Hematopoietic multipotent progenitor cell treated with erythropoietin and hydrocortisone succinate and interleukin-3 and kit ligand, for 17 days (in vitro differentiated cells): ENCODE measurements at places on chromosomes 2 and 18.

- no peak for DNase-seq
Observed at GRCh38 chr2:191013682-191013931, 364 bp downstream of the STAT1 start.

GRCh38 chr2:142316049-142316448 is 185.2 kb upstream of the LRP1B start:
- no peak for DNase-seq

- no peak for DNase-seq
Observed at GRCh38 chr2:197183355-197183754, 127.2 kb downstream of the ANKRD44 start.

DNA sequence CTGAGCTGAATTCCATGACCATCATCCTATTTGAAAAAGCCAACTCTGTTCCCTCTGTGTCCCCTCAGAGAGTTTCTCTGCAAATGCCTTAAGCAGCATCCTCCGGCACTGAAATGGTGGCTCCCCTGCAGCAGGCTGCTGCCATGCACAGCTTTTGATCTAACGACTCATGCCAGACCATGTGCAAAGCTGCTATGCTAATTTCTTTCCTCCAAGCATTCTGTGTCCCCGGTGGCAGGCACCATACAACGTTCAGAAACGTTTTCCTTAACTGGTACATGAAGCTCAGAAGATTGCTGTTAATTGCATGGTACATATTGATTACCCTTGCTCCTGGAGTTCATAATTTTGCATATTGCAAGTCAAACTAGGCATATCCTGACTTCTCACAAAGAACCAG is 336.8 kb downstream of the RBM43 start:
- no peak for DNase-seq

- DNase-seq: no peak
Observed at GRCh38 chr2:65913813-65914212, 481.4 kb upstream of the SPRED2 start.

- no peak for DNase-seq
Observed at GRCh38 chr2:159042115-159042850, 73.8 kb downstream of the TANC1 start.

- DNase-seq: no peak
Observed at GRCh38 chr18:9690418-9691188, 17.5 kb upstream of the RAB31 start.

DNA sequence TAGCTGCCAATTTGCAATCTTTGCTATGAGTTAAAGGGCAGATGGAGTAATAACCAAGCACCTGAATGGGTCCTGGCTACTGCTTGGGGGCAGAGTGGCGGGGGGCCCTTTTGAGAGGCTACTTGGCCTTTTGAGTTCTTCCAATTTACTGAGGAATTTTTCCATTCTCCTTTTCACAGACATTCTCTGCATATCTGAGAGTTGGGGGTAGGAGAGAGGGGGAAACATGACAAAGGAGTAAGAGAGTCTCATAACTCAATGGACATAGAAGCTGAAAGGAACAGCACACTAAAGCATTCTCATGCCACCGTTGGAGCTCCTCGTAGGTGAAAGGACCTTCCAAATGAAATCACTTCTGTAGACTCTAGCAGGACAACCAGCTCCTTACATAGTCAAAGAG is 16.1 kb downstream of the LGALSL start:
- DNase-seq: no peak

DNA sequence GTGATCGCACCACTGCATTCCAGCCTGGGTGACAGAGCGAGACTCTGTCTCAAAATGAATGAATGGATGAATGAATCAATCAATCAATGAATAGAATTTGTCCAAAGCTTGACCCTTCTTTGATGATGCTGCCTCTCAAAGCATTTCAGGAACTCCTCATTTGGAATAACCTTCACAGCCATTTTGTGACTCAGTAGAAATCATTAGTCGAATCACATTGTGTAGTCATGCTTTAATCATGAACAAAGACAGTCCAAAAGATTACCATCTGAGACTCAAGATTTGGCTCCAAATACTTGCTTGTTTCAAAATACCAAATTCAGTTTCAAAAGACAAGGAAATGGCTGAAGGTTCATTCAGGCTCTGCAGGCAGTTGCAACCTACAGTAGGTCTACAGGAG is 83.1 kb downstream of the VWA3B start:
- no peak for DNase-seq

DNA sequence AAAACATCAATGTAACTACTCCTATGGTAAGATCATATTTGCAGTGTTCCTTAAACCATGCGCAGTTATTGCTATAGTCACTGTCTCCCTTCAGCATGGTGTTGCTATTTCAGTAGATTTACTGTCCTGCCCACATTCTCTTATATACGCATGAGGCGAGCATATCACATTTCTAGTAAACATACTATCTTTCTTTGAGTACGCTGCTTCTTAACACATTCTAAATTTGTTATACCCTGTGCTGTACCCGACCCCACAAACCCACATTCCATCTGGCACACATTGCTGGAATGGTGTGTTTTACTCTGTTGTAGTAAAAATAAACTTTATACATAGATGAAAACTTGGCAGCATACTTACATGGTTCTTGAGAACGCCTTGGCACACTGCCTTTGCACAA is 163.3 kb downstream of the QPCT start:
- no peak for DNase-seq

DNA sequence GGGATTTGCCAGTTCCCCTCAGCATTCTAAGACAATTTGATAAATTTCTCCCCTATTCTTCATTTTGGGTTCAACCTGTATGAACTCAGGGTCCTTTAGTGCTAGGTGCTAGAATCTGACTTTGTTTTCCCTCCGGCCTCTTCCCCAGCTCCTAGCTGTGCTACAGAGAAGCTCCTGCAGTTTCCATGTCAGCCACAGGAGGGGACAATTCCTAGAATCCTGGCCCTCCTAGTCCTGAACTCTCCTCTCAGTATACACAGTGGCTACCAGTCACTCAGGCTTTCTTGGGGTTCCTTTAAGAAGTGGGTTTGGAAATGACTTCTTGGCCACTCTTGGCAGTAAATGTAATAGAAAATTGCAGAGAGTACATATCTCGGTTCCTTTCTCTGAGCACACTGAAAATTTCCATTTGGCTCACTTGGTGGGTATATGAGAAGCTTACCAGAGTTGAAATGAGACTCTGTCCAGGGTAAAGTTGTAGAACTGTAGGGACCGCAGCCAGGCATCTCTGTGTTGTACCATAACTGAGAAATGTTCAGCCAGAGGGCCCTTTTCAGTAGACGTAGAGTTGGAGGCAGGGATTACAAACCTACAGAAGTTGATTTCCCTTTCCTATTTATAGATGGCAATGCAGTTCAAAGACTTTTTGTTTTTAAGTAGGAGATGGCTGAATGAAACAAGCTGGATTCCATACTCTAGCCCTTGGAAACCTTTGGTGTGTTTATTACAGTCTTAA is 5.0 kb upstream of the CHST10 start:
- no peak for DNase-seq

DNA sequence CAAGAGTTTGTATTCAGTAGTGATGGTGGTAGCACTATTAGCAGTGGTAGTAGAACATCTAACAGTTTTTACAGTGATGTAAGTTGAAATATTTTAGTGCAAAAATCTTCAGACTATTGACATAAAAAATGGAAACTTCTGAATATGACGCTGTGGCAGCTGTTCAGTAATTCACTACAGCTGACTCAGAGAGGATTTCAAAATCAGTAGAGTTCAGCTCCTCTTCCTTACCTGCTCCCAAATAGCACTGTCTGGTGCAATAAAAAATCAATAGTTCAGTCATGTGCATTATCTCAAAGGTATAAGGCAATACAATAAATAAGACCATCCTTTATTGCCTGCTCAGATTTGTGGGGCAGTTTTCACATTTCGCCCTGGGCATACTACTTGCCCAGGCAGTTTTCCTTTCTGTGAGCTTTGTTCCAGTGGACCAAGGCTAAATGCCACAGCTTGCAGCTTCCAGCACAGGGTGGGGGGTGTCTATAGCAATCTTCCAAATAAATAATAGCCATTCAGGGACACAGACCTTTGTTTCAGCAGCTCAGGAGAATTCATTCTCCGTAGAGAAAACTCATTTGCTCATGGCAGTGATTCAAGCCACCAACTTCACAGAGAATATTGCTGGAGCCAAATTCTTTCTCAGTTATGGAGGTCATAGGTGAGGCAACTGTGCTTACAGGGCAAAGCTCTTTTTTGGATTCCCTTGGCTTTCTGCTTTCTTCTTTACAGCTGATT is 33.9 kb upstream of the GORASP2 start:
- no peak for DNase-seq

GRCh38 chr2:235639428-235639773 is 145.6 kb downstream of the AGAP1 start:
- peak; percentile 41 for DNase-seq

GRCh38 chr2:126059379-126059778 is 596.6 kb upstream of the GYPC start:
- no peak for DNase-seq

GRCh38 chr2:129724021-129724757 is 255.3 kb upstream of the RAB6C start:
- no peak for DNase-seq

DNA sequence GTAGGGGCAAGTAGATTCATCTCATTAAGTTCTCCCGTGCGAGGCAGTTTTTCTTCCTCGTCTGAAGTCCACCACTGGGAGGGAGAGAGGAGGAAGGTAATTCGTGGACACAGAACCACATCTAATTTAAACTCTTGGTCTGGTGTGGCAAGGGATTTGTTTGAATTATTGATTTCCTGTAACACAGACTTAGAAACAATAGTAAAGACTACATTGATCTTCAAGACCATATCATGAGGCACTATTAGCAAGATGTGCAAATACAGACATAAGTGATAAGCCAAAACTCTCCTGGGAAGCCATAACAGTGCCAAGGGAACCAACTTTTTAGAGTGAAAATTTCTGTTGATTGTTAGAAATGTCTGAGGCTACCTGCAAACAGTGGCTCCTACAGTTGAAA is 158.6 kb downstream of the ALPK2 start:
- DNase-seq: no peak

DNA sequence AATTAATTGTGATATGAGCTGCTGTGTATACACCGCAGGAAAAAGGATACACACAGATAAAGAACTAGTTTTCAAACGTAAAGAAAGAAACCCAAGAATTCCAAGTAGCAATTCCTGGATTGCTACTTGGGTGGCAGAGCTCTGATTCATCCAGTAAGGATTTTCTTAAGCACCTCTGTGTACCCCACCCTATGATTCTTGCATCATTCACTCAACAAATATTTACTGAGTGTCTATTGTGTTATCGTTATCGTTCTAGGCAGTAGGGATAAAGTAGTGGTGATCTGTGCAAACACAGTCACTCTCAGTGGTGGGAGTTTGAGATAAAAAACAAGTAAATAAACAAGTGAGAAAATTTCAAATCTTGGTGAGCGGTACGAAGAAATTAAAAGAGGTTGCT is 4.9 kb upstream of the TMEM200C start:
- DNase-seq: no peak

DNA sequence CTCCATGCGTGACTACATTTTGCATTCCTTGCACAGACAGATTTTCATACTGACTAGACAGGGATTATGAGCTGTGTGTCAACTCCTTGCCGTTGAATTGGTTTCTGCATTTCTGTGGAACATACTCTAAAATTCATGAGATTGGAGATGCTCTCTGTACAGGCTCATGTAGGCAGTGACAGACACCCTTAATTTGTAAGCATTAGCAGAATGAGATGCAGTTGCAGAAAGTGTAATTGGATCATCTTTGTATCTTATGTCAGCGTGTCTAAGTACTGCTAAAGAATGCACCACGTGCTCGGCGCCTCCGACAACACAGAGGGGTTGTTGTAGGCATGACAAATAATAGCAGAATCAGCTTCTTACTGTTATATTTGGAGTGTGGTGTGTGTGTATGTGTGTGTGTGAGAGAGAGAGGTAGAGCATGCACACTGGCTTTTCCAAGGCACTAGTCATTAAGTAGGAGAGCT is 212.4 kb downstream of the CMPK2 start:
- no peak for DNase-seq

GRCh38 chr2:10101491-10101890 is 21.0 kb upstream of the RRM2 start:
- no peak for DNase-seq

DNA sequence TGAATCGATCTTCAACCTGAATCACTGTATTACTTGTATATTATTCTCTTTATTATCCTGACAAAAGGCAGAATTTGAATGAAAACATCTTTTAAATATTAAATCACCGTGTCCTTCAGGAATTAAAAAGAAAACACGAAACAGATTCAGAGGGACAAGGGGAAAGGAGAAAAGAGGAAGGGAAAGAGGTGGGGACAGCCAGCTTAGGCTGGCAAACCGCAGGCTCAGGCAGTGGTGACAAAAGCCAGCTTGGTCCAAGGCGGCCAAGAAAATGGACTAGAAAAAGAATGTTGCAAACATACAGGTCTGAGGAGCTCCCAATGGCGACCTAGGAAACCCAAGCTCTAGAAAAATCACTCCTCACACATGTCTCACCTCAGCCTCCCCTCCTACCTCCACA is 6.8 kb downstream of the B4GALT6 start:
- no peak for DNase-seq

GRCh38 chr2:238584617-238585016 is 157.9 kb downstream of the ASB1 start:
- DNase-seq: no peak

DNA sequence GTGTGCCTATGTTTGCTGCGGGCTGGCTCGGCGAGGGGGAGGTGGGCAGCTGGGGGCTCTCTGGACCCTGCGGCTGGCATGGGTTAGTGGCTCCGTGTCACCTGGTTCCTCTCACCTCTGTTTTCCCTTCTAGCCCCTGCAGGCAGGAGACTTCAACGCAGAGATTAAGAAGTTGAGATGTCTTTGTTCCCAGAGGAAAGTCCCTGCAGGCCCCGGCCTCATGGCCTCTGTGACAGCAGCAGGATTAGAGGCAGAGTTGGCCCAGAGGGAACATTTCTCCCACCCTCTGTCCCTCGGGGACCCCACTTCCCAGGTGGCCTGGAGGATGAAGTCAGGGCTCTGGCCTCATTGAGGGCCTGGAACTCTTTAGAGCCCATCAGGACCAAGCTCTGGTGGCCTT is 56.5 kb downstream of the HPCAL1 start:
- DNase-seq: no peak

DNA sequence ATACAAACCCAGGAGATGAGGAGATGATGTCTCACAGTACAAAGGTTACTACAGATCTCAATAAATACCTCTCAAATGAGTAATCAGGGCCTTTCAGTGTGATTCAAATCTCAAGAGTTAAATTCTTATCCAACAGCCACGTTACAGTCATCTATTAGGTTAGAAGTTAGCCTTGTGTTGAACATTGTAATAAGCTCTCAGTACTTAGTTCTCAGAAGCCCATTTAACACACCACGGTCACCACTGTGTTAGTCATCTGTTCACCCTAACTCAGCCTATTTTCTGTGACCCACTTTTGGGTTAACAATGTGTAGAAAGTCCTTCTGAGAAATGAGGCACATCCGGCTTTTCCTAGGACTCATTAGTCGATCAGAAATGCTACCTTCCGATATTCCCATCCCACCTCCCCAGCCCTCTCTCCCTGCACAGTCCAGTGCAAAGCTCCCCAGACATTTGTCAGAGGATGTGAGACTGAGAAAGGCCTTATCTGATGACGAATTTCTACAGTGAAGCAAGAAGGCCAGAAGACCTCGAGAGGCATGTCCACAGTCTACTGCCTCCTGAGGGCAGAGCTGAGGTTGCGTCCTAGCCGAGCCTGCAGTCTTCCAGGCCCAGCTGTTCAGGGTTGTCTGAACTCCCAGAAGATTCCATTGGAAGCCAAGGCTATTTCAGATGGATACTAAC is 92.6 kb downstream of the ACTR2 start:
- no peak for DNase-seq

GRCh38 chr2:172539767-172540166 is 16.1 kb upstream of the PDK1 start:
- no peak for DNase-seq
